Esophagus muscularis mucosa (tissue), 4 donors: ENCODE measurements at places on chromosomes 3 and 15. TPM values are rescaled to one million over a fixed set of nuclear protein-coding genes. Genes with fewer than 3 reads are reported as not detected.

GRCh38 chr3:141795276-141795675 lies 32.1 kb downstream of the GRK7 start:
- H3K27ac ChIP-seq: no peak overlapping the region
- peaks cover 31% of the 10 kb centered on the region for H3K4me1 ChIP-seq
- no peaks in the 10 kb centered on the region for H3K27me3 ChIP-seq
- no peak overlapping the region for H3K4me3 ChIP-seq
- no peak for DNase-seq

The C15orf62 gene
- 0.57 TPM for total RNA-seq

DNA sequence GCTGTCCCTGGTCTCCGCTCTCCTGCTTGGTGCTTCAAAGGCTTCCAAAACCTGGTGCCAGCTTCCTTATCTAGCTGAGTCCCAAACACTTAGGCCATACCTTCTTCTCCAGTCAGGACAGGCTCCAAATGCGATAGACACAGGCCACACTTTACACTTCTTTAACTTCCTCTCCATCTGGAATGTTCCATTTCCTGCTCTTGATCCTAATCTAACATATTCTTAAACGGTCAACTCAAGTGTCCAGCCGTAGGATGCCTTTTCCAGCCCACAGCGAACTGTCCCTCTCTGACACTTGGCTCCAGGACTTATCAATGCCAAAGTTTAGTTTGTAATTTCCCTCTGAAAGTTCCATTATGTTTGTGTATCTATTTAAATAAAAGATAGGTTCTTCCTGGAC lies 19.2 kb upstream of the PLA2G4F start:
- H3K36me3 ChIP-seq: peaks cover 90% of the 10 kb centered on the region
- peaks cover 8% of the 10 kb centered on the region for H3K4me1 ChIP-seq
- no peaks in the 10 kb centered on the region for H3K27me3 ChIP-seq
- no peak overlapping the region for H3K27ac ChIP-seq
- no peak for DNase-seq

DNA sequence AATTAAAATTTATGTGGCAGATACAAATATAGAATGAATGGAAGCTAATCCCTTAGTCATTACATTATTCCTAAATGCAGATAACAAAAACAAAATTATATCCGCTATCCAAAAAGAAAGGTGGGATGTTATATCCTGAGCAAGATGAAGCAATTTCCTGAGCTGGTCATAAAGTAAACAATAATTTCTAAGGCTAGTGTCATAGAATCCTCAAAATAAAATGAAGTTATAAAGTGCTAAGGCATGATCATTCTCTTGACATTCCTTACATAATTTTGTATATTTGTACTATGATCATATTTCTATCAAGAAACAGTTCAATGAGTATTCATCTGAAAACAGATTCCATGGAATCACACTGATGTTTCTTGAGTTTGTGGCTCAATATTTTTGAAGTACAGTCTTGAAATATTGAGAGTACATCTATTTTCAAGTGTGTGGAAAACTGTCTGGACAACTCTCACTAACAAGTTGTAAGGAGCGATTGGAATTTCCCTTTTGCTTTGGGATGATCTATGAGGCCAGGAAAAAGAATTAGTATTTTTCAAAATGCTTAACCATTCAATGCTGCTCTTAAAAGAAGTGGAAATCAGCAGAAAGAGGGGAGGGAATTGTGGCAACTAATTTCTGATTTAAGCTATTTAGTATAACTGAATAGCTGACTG lies 92.4 kb downstream of the ABI3BP start:
- peaks cover 3% of the 10 kb centered on the region for H3K4me1 ChIP-seq
- H3K36me3 ChIP-seq: peaks cover 9% of the 10 kb centered on the region

DNA sequence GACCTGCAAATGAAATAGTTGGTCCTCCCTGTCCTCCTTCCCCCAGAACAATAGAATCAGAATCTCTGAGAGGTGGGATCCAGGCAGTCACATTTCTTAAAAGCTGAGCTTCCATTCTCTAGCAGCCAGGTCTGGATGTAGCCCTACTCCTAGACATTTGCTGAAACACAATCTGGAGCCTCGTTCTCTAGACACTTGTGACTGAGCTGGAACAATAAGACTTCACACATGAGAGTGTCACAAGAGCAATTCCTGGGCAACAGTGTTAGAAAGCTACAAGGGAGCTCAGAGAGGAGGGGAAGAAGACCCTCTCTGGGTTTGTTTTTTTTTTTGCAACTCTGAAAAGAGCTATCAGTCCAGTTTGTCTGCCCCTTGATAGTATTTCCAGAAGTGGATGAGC lies 14.5 kb downstream of the CORO2B start:
- H3K36me3 ChIP-seq: no peaks in the 10 kb centered on the region
- DNase-seq: no peak
- no peak overlapping the region for H3K4me3 ChIP-seq
- peaks cover 13% of the 10 kb centered on the region for H3K4me1 ChIP-seq

GRCh38 chr3:120848503-120848902 lies 59.5 kb upstream of the STXBP5L start:
- DNase-seq: no peak
- H3K4me3 ChIP-seq: no peak overlapping the region
- no peaks in the 10 kb centered on the region for H3K27me3 ChIP-seq
- no peak overlapping the region for H3K27ac ChIP-seq

DNA sequence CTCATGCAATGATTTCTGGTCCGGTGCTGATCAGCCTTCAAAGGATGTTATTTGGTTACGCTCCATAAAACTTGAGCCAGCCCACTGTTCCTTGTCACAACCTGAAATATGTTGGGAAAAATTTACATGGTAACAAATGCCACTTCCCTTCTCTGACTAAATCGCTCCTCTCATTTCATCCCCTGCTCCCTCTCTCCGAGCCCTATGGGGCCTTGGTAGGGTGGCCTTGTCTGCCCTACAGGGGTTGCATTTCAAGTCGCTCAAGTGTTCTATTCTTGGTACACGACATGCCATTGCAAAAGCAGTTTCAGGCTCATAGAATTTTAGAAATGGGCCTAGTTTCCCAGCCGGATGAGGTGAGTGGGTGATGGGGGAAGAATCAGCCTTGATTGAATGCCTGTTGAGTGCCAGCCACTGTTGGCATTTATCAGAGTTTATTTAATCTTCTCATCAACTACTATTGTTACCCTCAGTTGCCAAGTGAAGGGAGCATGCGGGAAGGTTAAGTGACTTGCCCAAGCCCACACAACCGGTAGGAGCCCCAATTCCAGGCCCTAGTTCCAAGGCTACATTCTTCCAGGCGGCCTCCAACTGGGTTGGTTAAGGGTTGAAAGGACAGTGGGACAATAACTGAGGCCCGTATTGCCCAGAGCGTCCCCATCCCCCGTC lies 961 bp upstream of the ABHD2 start:
- peaks cover 58% of the 10 kb centered on the region for H3K4me1 ChIP-seq
- H3K27me3 ChIP-seq: no peaks in the 10 kb centered on the region
- H3K36me3 ChIP-seq: no peaks in the 10 kb centered on the region
- no peak for DNase-seq
- H3K4me3 ChIP-seq: peak overlapping the region; percentile 90

DNA sequence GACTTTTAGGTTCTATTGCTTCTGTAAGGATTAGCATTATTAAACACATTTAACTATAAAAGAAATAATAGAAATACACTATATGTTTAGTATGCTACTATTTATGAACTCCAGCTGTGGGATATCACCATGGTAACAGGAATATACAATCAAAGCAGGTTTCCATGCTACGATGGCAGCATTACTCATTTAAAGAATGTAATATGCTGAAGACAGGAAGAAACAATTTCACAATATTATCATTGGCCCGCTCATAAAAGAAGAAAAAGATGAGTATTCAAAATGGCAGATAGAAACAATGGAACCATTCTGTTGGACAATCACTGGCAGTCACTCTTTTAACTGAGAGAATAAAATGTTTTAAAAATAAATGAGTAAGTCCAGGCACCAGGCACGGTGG lies 153.4 kb downstream of the CBLB start:
- H3K27me3 ChIP-seq: no peaks in the 10 kb centered on the region
- H3K27ac ChIP-seq: no peak overlapping the region
- no peaks in the 10 kb centered on the region for H3K4me1 ChIP-seq
- no peak for DNase-seq

The TMEM40 gene
- total RNA-seq: not detected

DNA sequence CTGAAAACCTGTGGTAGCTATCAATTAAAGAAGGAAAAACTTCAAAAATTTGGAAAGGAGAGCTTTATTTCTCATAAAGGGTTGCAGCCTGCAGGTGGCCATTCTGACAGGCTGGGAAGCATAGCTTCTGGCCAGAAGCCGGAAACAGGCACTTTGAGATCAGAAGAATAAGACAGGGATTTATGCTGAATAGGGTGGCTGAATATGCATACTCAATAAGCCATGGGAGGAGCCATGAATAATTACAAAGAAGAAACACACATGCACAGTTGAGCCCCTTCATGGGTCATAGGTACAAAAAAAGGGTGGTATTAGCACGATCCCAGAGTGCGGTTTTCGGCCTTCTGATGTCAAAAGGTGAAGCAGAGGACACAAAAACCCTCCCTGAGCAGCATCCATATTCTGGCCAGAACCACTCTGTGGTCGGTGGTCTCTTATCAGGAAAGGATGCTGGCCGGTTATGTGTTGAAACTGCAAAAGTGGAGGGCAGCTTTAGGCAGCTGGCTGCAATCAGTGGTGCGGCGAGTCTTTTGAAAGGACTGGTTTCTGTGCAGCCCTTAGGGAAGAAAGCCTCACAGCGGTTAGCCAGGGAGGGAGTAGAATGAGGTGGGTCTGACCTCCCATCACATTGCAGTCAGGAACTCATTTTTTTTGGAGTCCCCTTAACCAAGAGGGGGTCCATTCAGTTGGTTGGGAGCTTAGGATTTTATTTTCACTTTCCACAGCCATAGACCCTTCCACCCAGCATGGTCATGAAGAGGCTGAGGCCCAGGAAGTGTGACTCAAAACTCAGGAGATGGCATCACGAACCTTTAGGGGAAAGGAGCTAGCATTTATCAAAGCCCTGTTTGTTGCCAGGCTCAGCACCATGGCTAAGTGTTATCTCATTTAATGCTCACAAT lies 34.7 kb upstream of the CCDC174 start:
- DNase-seq: no peak
- no peaks in the 10 kb centered on the region for H3K27me3 ChIP-seq
- no peaks in the 10 kb centered on the region for H3K4me1 ChIP-seq
- no peaks in the 10 kb centered on the region for H3K36me3 ChIP-seq
- no peak overlapping the region for H3K27ac ChIP-seq

The ITPKA gene
- 0.83 TPM for total RNA-seq

GRCh38 chr15:66401130-66402021 lies 14.7 kb downstream of the MAP2K1 start:
- DNase-seq: no peak
- H3K36me3 ChIP-seq: peaks cover 6% of the 10 kb centered on the region
- H3K27me3 ChIP-seq: no peaks in the 10 kb centered on the region
- H3K27ac ChIP-seq: no peak overlapping the region

The DCP1A gene
- total RNA-seq: 18.1 TPM

The LZTFL1 gene
- total RNA-seq: 17.9 TPM

DNA sequence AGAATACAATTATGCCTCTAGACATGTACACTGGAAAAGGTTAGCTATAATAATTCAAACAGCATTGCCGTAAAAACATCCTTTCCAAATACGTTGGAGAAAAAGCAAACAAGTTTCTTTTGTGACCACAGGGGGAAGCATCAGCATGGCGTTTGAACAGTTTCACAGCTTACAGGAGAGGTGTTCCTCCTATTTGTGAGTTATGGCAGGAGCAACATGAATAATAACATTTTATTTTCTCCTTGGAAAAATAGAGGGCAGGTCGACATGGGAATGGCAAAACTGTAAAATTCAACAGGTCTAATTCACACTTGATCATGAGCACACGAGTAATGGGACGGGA lies 39.7 kb upstream of the GADL1 start:
- no peak overlapping the region for H3K4me3 ChIP-seq
- H3K27ac ChIP-seq: no peak overlapping the region
- H3K4me1 ChIP-seq: no peaks in the 10 kb centered on the region
- H3K36me3 ChIP-seq: no peaks in the 10 kb centered on the region
- no peaks in the 10 kb centered on the region for H3K27me3 ChIP-seq

The PRC1 gene
- total RNA-seq: 4.6 TPM

DNA sequence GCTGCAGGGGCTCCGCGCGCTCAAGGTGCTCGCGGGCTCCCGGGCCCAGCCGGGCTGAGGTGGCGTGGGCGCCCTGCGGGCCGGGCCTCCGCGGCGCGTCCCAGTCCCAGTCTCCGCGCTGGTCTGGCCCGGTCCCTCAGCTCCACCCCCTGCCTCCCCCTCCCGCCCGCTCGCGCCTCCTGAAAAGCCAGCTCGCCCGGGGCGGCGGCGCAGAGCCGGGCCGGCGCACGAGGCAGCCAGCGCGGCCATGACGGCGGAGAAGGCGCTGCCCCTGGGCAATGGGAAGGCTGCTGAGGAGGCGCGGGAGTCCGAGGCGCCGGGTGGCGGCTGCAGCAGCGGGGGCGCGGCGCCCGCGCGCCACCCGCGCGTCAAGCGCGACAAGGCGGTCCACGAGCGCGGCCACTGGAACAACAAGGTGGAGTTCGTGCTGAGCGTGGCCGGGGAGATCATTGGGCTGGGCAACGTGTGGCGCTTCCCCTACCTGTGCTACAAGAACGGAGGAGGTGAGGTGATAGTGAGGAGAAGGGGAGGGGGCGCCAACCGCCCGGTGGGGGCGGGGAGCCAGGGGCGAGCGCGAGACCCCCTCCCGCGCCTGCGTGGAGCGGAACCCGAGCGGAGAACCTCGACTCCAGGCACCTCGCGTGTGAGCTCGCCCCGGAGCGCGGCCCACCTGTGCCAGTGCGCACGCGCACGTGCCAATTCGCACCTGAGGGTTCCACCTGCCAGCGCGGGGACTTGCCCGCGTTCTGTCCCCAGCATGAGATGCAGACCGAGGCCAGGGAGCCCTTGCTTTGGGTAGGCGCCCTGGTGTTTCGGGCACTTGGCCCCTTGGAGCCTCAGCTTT lies at the start of gene SLC6A11:
Gene SLC6A11 (plus strand): TSS at position 210 of the 844 bp plus-strand sequence. CDS start 38 bp downstream, at position 248.
- H3K4me1 ChIP-seq: peaks cover 4% of the 10 kb centered on the region
- no peak for DNase-seq
